Kasumi-1 (cell line): ENCODE measurements at places on chromosomes 7 and 10.

DNA sequence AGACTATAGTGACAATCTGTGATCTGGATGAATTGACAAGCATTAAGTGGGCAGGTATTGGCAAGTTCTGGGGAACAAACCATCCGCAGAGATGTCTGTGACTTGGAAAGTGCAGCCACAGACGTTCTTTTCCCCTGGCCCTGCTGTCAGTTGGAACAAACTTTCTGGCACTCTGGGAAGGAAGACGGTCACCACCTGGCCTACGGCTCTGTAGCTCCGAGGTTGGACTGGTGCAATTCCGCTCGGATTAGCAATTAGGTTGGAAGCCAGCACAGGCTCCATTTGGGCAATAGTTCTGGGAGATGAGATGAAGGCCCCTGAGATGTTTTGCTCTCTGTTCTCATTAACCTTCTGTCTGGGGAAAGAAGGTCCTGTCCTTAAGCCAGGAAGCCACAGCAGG lies 437.5 kb downstream of the CALN1 start:
- no peak for DNase-seq

- no peak for DNase-seq
These were observed 76.5 kb downstream of the IMMP2L start for GRCh38 chr7:111485701-111486380.

- no peak for DNase-seq
These were observed 36.4 kb upstream of the MXI1 start for GRCh38 chr10:110171032-110171431.

- no peak for DNase-seq
These were observed 121.2 kb upstream of the TARP start for GRCh38 chr7:38394660-38395059.

- DNase-seq = no peak
These were observed 295.2 kb downstream of the FRMD4A start for GRCh38 chr10:14035506-14035905.

GRCh38 chr10:13560597-13560996 lies 26.2 kb upstream of the PRPF18 start:
- DNase-seq = no peak

DNA sequence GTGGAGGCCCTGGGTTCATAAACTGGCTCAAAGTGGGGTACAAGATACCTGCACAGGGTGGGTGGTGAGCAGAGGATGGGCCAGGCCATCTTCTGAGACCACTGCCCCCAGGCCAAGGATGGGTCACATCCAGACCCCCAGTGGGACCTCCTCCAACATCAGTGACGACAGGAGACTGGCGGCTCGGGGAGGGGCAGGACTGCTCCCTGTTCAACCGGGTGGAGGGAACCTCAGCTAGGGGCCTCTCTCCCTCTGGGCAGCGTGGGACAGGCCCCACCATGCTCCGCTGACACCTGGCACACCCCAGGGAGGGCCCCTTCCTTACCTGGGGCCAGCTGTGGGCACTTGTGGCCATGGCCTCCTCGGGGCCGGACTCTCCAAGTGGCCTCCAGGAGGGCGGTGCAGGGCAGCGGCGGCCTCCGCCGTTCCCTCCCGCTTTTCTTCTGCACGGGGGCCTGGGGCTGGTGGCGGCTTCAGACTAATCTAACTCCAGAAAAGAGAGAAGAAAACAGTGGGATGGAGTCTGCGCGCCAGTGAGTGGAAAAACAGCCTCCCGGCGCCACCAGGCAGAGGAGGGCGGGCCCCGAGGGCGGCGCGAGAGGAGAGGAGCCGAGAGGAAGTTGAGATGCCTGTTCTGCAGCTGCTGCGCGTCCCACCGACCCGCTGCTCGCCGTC lies at the start of gene CALHM2:
Gene CALHM2 (minus strand): TSS at position 540 of the 675 bp plus-strand sequence. CDS start 2,429 bp downstream, outside the sequence.
- DNase-seq = peak; percentile 87

GRCh38 chr7:71652510-71652909 lies 520.6 kb downstream of the GALNT17 start:
- no peak for DNase-seq

DNA sequence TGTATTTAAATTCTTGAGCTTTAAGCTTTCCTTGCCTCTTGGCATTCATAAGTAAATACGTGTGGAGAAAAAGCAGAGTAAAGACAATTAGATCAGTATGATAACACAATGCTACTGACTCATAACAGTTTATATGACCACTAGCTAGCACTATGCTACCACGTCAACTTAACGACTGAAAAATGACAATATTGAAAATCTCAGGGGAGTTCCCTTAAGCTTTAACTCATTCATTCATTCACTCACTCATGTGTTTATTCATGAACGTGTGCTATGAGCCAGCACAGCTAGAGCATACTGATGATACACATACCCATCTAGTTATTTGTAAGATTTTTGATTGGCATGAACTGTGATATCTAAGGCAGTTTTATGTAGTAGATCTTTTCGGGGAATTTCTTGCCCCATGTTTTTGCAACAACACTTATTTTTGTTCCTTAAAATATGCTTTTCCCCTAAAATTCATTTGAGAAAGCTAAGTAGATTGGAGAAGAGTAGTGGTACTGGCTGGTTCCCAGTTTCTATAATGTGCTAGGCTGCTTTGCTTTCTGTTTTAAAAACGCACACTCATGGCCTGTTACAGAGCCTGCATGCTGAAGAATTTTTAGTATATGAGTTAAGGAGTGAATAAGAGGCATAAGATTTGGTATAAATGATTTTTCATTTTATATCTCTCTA lies 57.4 kb upstream of the ACBD5 start:
- no peak for DNase-seq

- no peak for DNase-seq
These were observed 88.2 kb downstream of the GSDME start for GRCh38 chr7:24668927-24669635.

GRCh38 chr10:28778524-28778923 lies 101.2 kb downstream of the BAMBI start:
- no peak for DNase-seq

DNA sequence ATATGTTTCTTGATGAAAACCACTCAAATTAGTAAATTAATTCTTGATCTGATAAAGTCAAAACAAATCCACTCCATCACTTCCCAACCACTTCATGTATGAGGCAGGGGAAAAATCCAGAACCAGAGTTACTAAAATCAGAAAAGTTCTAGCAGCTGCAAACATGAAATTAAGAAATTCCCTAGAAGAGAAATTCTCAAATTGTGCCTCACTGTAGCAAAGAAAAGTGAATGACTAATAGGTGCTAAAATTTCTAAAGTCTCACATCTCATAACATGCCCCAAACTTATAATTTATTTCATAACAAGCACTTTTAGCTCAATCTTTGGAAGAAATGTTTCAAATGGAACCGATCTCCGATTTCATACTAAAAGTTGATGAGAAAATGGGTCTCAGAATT lies 345.0 kb upstream of the AOAH start:
- DNase-seq = no peak

DNA sequence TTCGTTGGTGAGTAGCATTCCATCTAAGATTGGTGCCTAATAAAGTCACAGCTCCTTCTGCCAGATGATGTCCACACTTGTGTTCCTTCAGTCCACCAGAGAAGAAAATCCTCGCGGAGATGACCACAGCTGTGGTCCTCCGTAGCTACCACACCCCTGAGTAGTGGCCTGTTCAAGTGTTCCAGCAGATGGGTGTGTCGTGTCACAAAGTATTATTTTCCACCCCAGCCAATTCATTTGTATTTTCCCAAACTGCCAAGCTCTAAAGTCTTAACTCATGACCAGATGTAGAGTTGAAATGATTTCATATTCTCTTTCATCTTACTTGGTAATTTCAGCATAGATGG lies 251.3 kb upstream of the TCF7L2 start:
- DNase-seq = no peak

GRCh38 chr10:28925121-28925663 lies 247.9 kb downstream of the BAMBI start:
- DNase-seq = no peak

- peak; percentile 50 for DNase-seq
These were observed 36.9 kb downstream of the DDIT4 start for GRCh38 chr10:72310636-72311035.

GRCh38 chr10:61063901-61064300 lies 119.9 kb upstream of the RHOBTB1 start:
- DNase-seq = no peak

DNA sequence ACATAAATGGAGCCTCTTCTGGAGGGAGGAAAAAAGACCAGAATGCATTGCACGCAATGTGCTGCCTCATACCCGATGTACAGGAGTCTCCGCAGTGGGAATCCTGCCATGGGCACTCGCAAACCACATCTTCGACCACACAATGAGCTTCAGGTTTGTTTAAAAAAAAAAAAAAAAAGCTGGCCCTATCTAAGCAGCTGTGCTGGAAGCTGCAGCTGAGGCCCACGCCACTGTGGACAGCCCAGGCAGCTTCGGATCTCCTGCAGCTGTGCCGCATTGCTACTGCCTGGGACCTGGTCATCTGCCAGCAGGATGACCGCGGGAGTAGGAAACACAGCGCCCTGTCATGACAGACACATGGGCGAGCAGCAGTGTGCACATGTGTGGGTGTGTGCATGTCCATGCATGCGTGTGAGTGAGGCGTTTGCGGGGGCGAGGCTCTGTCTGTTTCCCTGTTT lies 26.0 kb downstream of the EN2 start:
- DNase-seq = no peak

DNA sequence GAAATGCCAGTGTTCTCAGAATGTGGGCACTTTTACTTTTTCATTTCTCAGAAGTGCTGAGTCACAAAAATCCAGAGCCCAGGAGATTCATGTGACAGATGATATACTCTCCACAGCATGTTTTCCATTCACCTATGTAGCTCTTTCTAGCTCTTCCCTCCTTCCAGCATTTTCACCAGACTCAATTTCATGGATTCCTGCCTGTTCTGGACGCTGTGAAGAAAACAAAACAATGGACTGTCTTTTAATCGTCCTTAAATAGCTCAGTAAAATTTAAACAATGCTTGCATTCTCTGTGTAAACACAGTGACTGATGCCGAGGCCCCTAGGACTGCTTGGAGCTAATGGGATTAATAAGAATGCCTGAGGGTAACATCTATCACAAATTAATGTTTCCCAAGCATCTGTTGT lies 25.5 kb downstream of the ZNF713 start:
- DNase-seq = no peak

DNA sequence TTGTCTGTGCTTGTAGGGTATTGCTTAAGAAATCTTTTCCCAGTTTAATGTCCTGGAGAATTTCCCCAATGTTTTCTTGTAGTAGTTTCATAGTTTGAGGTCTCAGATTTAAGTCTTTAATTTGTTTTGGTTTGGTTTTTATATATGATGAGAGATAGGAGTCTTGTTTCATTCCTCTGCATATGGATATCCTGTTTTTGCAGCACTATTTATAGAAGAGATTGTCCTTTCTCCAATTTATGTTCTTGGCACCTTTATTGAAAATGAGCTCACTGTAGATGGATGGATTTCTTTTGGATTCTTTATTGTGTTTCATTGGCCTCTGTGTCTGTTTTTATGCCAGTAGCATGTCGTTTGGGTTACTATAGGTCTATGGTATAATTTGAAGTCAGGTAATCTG lies 20.2 kb downstream of the ADIRF start:
- no peak for DNase-seq

- no peak for DNase-seq
These were observed 76.4 kb downstream of the CARD11 start for GRCh38 chr7:2967253-2967652.

GRCh38 chr7:101772508-101773211 lies 44.8 kb upstream of the CUX1 start:
- no peak for DNase-seq

GRCh38 chr10:128173386-128173785 lies 47.2 kb upstream of the MKI67 start:
- no peak for DNase-seq

GRCh38 chr7:134829380-134829986 lies 50.0 kb downstream of the CALD1 start:
- no peak for DNase-seq

DNA sequence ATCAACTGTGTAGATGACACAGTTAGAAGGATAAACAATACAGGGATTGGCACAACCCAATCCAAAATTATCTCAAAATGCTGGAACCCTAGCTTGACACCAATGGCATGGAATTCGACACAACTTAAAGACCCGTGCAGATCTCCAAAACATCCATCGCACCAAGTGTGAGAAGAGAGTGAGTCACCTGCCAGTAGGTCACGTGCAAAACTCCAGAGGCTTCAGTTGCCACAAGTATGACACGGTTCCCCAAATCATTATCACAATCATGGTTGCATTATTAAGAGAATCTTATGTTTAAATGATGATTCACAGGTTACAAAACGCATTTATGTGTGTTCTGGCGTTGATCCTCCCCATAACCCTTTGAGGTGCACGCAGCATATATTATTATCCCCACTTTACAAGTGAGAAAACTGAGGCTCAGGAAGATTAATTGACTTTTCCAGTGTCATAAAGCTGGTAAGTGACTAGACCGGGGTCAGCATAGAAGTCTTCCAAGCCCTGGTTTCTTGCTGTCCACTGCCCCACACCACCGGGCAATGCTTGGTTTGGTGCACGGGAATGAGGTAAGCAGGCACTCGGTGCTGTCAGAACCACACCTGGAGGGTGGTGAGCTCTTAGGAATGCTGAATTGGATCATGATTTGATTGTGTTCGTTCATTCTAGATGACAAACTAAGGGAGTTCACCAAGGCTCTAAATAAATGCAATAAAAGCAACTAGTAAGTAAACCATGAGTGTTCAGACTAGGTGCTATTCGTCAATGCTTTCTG lies 23.6 kb upstream of the STK17A start:
- DNase-seq = no peak

- DNase-seq = no peak
These were observed 121.7 kb upstream of the COL1A2 start for GRCh38 chr7:94272821-94273583.

DNA sequence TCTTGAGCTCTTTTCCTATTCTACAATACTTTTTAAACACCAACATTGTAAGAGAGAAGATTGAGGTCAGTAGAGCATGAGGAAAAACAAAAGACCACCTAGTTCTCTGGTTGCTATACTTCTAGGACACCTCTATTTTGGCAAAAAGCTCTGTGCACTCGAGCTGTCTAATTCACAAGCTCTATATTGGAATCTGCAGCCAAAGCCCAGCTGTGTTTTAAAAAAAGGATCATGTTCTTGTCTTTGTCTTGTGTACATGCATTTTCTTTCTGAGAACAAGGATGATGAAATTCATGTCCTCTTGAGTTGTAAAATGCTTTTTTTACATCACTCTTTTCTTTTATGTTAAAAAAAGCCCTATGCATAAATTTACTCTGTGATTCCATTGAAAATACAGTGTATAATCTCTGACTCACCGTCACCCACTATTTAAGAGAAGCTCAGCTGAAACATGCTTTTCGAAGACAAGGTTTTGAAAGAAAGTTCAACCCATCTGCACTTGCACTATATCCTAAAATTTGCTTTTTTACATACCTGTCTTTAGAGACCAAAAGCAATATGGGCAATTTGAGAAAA lies 215.5 kb upstream of the VSTM2A start:
- DNase-seq = no peak

- DNase-seq = no peak
These were observed 16.1 kb upstream of the PIK3CG start for GRCh38 chr7:106848851-106849442.

GRCh38 chr7:27173956-27174873 lies at the start of gene HOXA10:
TSS of gene HOXA10 (minus strand) at chr7:27174320. CDS start at chr7:27174306, 14 bp downstream.
- DNase-seq = no peak
